NCI-H1417 (cell line): ENCODE measurements at places on chromosomes 6 and 20.

DNA sequence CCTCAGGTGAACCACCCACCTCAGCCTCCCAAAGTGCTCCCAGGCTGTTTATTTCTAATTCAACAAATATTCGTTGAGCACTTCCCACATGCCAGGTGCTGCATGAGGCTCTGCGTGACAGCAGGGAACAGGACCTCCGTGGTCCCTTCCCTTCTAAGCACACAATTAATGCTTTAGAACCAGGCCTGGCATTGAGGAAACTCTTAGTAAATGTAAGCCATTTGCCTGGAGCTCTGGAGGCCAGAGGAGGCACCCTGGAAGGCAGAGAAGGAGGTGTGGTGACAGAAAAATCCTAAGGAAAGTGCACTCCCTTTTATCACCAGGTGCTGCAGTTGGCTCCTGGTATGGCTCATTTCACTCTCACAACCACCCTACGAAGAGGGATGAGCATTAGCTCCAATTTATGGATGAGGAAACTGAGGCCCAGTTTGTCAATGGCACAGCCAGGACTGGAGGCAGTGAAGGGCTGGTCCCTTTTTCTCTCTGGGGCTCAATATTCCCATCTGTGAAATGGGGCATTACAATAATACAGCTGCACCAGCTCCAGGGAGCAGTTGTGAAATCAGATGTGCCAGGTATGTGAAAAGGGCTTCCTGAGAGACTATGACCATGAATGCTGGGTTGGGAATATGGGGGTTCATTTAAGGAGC is 8.1 kb upstream of the ID1 start:
- DNase-seq: peak; percentile 55

DNA sequence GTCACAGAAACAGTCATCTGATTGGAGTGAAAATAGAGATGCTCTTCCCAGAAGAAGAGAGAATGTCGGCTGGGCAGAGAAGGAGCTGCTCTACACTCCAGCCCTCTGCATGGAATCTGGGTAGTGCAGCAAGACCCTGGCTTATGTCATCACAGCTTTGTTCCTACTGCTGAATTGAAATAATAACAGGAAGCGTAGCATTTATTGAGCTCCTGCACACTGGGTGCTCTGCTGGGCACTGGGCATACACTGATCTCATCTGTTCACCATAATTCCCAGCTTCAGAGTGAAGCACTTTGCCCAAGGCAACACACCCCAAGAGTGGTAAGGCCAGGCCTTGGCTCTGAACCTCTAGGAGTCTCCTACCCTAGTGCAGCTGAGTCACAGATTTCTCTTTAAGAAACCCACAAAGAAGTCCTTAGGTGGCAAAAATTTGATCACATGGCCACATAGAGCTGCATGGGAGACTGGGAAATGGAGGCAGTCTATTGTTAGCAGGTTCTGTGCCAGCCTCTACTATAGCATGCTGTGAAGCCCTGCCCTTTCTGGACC is 3.9 kb upstream of the SDCBP2 start:
- no peak for DNase-seq

- DNase-seq: no peak
These were observed 5.0 kb downstream of the SLC29A1 start for GRCh38 chr6:44228433-44228832.

GRCh38 chr6:157557559-157557958 is 176.6 kb downstream of the ZDHHC14 start:
- no peak for DNase-seq

- DNase-seq: peak; percentile 88
These were observed 596.0 kb downstream of the EPM2A start for GRCh38 chr6:145139140-145139850.

DNA sequence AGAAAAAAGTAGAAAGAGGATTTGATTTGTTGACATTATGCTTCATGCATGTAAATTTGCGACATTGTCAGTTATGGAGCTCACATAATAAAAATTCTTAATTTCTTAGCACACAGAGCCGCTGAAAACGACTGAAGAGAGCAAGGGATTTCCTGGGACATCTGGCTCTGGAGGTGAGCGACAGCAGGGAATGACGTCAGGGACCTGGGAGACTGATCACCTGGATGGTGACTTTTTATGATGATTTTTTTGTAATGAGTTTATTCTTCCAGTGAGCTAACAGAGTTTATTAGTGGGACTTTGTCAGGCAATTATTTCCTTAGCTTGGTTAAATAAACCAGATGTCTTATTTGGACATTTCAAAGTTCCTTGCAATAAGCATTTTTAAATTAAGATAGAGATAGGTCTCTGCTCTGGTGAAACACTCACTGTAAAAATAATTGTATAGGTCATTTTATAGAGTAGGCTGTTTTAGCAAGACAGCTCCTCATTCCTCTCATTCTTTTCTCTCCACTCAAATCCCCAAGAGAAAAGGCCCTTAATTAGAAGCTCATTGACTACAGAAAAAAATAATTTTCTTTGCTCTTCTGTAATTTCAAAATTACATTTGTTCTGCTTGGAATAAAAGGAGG is 19.4 kb downstream of the TMEM200A start:
- no peak for DNase-seq

- DNase-seq: peak; percentile 8
These were observed 28.3 kb upstream of the PREP start for GRCh38 chr6:105431226-105431625.

DNA sequence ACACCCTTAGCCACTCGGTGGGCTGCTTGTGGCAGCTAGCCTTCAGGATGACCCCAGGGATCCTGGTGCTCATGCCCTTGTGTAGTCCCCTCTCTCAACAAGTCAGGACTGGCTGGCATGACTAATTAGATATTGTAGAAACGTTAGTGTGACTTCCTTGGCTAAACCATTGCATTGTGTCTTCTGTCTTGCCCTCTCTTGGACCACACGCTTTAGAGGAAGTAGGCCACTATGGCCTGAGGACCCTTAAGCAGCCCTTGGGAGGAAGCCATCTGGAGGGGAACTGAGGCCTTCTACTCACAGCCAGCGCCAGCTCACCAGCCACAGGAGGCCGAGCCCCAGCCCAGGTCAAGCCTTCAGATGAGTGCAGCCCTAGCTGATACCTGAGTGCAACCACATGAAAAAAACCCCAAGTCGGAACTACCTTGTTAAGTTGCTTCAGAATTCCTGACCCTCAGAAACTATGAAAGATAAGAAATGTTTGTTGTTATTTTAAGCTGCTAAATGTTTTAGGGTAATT is 10.1 kb downstream of the ANGPT4 start:
- DNase-seq: no peak

GRCh38 chr6:166664135-166664534 is 37.1 kb upstream of the RPS6KA2 start:
- peak; percentile 24 for DNase-seq
